Epithelial cell of proximal tubule (primary cell): ENCODE measurements at places on chromosomes 3 and 15.

DNA sequence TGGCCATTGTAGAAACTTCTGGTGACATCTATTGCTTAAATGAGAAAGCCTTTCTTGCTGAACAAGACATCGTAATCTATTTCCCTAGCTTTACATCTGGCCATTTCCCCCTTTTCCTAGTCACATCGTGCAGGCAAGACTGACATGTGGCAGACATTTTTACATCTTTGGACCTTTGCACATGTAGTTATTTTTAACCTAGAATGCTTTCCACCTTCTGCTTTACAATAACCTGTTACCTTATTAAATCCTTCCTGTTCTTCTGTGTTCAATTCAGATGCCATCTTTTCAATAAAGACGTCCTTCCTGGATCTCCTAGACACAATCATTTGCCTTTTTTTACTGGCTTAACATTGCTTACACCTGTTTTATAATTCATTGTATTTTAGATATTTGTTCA, 343.3 kb downstream of the DIPK2A start:
- DNase-seq = no peak

GRCh38 chr3:187951452-187952190, 202.3 kb upstream of the LPP start:
- no peak for DNase-seq

DNA sequence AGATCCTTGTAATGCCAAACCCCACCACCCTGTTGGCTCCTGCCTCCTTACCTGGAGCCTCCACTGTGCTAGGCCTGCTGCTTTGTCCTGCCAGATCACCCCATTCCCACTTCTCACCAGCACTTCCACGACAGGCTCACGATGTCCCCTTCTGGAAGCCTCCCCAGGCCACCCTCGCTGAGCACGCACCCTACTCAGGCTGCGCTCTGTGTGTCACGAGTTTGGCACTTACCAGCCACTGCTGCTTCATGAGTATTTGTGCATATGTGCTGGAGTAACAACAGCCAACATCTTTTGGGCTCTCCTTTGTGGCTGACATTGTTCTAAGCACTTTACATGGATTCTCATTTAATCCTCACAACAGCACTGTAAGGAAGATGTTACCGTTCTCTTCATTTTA, 58.1 kb downstream of the PDIA5 start:
- no peak for DNase-seq

DNA sequence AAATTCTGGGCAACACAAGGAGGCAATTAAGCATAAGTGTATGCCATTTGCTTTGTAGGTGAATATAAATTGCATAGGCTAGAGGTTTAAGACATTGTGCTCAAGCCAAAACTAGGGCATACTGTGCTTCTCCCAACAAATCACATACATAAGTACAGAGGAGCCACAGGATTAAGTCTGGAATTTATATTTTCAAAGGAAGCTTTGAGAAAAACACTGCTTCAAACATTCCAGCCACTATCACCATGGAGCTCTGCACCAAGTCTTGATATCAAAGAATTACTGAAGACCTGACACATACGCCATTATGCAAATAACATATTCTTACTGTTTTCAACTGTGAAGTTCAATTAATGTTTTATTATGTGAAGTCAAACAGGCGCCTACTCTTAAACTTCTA, 119.4 kb upstream of the NPHP3 start:
- no peak for DNase-seq

GRCh38 chr3:29050155-29050554, 230.7 kb upstream of the RBMS3 start:
- no peak for DNase-seq

- no peak for DNase-seq
Measured at GRCh38 chr3:120555657-120556509, 40.3 kb upstream of the NDUFB4 start.

GRCh38 chr15:88656760-88657221, 18.0 kb downstream of the ISG20 start:
- DNase-seq = no peak

- no peak for DNase-seq
Measured at GRCh38 chr3:43361077-43361476, 74.7 kb downstream of the SNRK start.

GRCh38 chr3:192372616-192373015, 354.7 kb downstream of the FGF12 start:
- DNase-seq = no peak

DNA sequence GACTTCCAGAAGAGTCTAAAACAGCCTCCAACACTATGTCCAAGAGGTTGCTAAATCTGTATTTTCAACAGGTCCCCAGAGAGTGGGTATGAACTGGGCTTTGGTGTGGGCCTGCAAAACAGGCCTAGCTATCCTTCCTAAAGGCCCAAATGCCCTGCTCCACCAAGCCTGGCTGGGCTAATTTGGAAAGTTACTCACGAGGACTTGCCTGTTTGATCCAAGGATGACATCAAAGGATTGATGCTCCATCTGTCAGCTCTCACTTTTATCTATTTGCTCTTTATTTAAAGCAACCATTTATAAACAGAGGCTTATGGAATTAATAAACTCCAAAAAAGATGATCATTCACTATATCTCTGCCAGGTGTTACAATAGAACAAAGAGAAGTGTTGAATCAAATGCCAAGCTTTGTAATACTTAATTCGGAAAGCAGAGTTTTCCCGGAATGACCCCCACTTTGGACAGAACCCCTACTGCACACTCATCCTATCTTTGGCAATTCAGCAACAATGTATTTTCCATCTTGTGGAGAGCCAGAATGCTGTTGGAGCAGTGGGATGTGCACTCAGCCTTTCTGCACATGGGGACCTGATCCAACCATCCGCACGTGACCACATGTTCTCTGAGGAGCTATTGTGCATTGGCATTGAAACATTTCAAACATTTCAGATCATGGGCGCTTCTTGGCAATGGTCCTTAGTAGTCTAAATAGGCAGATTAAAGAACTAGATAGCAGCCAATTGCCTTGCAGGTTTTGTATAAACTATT, 163.3 kb upstream of the THBS1 start:
- no peak for DNase-seq

DNA sequence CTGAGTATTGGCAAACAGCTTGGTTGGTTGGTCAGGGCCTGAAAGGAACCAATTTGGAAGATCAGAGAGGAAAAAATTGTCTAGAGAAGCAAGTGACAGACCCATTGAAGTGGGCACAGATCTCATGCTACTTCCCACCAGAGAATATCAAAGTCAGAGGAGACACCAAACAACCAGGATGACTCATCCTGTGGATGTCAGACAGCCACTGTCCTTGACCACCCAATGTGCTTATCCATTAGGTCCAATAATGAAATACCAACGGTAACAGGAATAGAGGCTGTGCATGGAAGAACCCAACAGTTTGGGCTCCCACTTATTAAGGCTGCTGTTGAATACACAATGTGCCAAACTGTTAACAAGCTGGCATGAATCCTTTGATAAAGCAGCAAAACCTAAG, 323.1 kb upstream of the ATP11B start:
- DNase-seq = no peak

DNA sequence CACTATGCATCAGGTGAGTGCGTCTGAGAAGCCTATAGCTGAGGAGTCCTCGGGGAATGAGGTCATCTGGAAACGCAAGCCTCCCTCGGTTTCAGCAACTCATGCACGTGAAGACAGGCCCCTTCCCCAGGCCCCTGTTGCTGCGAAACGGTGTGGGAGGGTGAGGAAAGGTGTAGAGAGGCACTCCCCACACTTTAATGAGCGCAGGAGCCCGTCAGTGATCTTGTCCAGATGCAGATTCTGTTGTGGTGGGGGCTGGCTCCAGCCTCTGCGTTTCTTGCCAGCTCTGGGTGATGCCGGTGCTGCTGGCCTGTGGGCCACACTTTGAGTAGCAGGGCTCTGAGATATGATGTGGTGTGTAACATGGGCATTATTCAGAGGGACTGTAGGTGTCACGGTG, 38.6 kb upstream of the LACTB start:
- no peak for DNase-seq

DNA sequence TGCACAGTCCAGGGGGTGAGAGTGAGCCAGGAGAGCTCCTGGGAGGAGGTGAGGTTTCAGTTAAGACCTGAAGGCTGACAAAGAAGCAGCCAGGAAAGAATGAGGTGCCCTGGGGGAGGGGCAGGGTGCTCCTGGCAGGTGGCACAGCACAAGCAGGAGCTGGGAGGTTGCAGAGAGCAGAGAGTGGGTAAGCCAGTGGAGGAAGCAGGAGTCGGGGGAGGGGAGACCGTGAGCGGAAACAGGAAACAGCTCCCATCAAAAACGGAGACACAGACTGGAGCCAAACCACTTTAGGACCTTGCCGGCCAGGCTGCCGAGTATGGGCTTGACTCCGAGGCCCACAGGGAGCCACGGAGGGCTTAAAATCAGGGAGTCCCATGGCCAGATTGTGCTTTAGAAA, 12.1 kb upstream of the FBLN2 start:
- DNase-seq = no peak

GRCh38 chr3:73680391-73681095, 55.8 kb upstream of the PDZRN3 start:
- DNase-seq = no peak

DNA sequence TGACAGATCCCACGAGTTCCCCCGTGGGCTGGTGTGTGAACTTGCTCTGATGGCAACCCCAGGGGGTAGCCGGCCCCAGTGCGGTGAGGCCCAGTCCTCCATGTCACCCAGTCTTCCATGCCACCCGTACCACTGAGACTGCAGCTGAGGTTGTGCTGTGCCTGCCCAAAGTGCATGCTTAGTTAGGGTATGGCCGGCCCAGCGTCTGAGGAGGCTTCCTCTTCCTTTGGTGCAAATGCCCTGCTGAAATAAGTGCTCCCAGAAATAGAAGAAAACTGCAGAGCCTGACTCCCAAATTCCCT, 31.5 kb downstream of the MGLL start:
- no peak for DNase-seq

- no peak for DNase-seq
Measured at GRCh38 chr3:102174832-102175374, 259.9 kb upstream of the ZPLD1 start.

DNA sequence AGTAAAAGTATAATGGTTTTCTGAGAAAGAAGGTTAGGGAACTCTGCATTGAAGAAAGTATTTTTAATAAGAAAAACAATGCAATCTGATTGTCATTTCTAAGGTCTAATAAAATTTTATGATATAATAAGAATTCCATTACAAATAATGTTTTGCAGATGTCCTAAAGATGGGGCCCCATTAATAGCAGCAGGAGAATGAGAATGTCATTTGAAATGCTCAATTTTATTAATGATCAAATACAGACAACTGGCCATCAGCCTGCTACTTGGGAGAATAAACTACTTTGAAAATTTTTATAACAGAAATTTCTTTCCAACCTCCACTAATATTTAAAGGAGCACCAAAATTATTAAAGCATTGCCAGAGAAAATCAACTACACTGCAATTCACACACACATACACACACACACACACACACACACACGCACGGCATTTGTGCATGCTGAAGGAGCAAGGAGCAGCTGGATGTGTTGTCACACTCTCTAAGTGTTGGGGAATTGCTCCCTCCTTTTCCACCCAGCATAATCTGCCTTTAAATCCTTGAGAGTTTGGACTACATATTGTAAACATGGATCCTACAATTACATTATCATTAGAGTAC, 109.5 kb downstream of the THRB start:
- DNase-seq = no peak

DNA sequence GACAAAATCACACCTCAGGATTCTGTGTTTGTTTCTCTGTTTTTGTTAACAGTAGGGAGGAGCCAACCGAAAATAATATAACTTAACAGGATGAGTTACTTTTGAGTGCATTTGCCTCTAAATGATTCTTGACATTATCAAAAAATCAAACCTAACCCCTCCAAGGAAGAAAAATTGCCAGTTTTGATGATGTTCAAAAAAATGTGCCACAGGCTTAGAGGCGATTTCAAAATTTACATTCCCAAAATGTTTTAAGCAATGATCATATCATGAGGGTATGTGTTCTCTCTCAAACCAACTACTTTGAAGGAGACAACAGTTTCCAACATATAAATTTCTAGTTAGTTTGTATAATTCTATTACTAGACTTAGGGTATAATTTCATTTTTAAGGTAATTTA, 6.7 kb downstream of the VGLL3 start:
- DNase-seq = no peak

- DNase-seq = no peak
Measured at GRCh38 chr15:59906046-59906445, 98.1 kb upstream of the FOXB1 start.

- DNase-seq = no peak
Measured at GRCh38 chr3:23810343-23811184, 4.8 kb downstream of the UBE2E1 start.

DNA sequence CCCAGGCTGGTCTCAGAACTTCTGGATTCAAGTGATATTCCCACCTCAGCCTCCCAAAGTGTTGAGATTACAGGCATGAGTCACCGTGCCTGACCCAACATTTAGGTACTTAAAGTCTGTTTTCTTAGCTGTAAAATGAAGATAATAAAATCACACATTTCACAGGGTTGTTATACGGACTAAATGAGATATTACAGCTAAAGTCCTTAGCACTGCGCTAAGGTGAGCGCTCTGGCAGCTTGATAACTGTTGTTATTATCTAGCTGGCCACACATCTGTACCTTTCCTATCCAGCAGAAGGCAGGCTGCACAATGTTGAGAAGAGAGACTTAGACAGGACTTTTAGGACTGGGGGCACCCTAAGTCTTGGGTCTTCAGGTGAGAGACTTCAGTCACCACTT, 2.7 kb upstream of the LIPH start:
- no peak for DNase-seq

GRCh38 chr3:21573291-21573690, 177.7 kb downstream of the ZNF385D start:
- no peak for DNase-seq

DNA sequence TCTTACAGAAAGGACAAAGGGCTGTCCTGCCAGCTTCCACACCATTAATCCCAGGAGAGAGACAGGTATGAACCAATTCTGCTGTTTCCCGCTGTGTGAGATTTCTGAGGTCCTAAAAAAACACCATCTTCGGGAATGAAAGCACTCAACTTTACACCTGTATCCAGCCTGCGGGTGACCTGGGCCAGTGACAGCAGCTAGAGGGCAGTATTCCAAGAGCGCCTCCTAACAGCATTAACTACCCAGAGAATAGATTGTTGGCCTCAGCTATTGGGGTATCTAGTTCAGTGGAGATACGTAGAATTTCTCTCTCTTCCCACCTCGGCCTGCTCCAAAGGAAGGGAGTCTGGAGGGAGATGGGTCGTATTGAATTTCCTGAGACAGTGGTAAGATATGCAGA, 55.1 kb downstream of the WDR76 start:
- DNase-seq = no peak

DNA sequence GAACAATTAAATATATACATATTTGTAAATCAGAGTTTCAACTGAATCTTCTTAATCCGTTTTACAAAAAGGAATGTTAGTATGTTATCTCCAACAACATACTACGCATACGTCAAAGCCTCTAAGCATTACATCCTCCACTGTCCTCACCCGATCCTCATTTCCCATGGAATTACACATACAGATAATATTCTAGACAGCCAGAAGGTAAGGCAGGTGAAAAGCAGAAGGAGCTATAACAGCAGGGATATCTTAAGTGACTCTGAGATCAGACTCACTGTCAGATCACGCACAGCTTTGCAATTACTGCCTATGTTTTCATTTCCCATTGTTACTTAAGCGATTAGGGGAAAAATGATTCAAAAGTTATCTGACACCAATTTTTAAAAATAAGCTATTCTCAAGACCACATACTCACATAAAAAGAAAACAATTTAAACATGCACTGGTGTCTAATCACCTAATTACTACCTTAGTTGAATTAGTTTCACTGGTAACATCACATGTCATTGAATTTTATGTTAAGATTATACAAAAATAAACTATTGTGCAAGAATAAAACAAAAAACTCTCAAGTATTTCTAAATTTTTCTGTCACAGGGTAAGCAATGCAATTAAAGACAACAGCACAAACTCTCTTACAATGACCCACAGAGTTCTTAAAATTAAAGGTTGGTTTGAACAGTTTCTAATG, 92.8 kb downstream of the TBL1XR1 start:
- no peak for DNase-seq
